Hematopoietic multipotent progenitor cell treated with erythropoietin and hydrocortisone succinate and interleukin-3 and kit ligand, for 4 days (in vitro differentiated cells): ENCODE measurements at places on chromosomes 1 and 21.

DNA sequence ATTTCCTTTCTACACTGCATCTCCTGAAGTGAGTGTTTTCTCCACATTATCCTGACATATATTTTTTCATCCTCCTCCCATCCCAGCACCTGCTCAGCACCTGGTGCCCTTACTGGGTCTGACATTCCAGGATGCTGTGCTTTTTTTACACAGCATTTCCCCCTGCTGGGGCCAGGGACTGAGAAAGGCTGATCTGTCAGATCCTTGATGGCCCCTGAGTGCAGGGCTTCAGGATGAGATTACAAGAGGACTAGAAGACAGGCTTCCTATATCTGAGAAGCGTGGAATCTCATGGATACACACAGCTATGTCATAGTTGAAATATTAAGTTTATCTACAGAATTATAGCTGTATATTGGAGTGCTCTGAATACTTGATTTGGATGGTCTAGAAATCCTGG is 24.4 kb downstream of the RCAN1 start:
- DNase-seq: no peak

DNA sequence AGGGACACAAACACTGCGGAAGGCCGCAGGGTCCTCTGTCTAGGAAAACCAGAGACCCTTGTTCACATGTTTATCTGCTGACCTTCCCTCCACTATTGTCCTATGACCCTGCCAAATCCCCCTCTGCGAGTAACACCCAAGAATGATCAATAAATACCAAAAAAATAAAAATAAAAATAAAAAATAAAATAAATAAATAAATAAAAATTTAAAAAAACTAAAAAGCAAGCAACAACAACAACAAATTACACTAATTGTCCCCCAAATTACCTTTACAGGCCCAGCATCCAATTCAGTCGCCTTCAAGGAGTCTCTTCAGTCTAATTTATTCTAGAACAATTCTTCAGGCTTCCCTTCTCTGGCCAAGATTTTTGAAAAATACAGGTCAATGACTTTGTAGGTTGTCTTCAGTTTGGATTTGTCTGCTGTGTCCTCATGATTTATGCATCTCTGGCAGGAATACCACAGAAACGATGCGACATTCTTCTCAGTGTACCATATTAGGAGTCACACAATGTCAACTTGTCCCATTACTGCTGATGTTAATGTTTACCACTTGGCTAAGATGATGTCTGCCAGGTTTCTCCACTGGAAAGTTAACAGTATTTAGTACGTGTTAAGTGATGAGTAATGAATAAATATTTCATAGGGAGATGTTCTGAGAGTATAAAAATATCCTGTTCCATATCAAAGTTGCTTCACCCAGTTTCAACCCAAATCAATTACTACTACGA is 20.3 kb upstream of the BMP8B start:
- no peak for DNase-seq

- no peak for DNase-seq
Observed at GRCh38 chr1:169588785-169589485, 2.7 kb upstream of the F5 start.

DNA sequence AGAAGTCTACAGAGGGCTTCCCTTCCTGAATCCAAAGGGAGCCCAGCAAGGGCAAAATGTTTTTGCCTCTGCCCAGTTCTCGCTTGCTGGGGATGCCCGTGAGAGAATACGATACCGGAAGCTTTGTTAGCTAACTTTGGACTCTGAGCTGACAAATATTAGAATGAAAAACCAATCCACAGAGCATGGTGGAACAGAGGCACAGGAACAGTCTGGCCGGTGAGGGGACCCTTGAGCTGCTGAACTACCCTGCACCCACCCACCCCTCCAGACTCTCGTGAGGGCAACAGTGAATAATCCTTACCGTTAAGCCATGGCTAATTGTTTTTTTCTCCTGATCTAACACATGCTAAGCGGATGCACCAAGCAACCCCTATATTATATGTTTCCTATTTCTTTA is 76.3 kb upstream of the AKT3 start:
- no peak for DNase-seq

DNA sequence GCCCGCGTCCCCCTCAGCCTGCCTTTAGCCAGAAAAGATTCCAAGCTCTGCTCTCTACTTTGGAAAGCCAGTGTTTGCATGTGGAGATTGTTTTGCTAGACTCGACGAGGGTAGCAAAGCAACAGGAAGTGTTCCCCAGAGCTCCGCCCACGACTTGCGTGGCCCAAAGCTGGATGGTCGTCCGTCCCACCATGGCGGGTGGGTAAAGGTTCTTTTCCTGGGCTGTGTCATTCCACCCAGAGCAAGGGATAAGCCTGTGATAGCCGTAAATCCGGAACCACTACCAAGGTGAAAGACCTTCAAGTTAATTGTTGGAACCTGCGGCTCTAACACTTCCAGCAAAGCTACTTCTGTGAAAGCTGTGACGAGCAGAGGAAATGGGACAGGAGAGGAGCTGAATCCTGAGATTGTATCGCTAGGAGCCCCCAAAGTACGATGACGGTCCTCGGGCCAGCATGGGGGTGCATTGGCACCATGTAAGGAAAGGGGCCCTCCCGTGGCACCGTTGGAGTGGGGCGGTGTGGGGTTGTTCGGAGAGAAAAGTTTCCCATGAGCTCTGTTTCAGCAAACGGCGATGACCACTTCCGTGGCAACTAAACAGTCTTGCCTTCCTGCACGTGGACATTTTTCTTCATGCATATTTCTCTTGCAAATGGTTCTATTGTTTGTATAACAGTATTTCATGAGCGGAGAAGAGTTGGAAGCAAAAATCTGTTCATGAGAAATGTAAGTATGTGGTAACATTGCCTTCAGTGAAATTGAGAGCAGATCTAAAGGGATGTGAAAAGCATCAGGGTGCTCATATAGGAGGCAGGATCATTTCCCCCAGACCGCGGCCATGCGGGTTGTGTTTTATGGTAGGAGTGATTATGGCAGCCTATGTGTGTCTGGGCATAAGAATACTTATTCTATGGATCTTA is 8.4 kb downstream of the MX2 start:
- DNase-seq: peak; percentile 43
